ENCODE measurements at places on chromosomes 4 and X.

DNA sequence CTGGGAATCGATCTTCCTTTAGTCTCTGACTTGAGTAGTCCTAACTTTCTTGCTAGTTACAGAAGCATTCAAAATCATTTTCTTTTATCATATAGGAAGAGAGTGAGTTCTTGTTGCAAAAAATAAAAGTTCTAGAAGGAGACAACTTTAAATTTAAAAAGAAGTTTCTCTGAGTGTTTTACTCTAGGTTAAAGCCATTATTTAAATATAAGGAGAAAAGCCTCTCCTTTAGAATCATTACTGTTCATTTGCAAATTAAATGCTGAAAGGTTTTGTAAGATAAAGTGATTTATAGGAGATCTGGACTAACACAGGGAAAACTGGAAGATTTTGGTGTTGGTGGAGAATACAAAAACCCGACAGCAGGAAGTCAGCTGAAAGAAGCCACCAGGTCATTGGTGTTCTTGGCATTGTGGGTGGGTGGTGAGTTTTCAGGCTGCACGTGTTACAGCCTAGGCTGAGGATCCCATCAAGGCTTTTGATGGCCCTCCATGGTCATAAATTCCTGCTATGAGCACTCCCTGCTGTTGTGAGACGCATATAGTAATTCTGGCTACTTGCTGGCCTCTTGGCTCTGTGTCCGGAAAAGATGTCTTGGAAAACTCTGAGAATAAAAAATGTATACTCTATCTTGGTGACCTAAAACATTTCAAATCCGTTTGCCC, 81.6 kb downstream of the GPAT3 start:
- no peak for DNase-seq

- DNase-seq = no peak
These were observed 99.7 kb downstream of the FIP1L1 start for GRCh38 chr4:53477038-53477565.

GRCh38 chr4:26028793-26029567, 115.0 kb downstream of the SMIM20 start:
- DNase-seq = peak; percentile 76

DNA sequence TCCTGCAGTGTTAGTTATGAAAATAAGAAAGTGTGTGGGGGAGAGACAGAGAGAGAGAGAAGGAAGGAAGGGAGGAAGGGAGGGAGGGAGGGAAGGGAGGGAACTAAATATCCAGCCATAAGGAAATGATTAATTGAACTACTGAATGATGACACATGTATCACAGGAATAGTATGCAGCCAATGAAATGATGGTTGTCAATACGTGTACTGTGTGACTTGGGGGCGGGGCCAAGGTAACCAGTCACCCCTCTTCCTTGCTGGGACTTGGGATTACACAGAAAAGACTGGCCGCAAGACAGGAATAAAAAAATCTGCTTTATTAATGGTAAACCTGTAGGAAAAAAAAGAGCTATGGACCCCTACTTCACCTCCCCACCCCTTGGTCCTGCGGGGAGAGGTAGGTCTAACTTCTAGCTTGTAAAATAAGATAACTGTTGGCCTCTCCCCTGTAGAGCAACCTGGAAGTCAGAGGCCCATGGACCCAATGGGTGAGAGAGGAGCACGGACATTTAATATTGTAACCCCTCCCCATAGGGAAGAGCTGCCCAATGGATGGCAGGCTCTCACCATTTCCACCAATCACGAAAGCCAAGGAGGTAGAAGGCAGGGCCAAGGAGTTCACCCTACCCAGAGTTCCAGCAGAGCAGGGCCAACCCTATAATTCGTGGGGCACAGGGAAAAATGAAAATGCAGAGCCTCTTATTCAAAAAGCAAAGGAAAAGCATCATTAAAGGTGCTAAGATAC, 7.4 kb downstream of the PPP2R2C start:
- DNase-seq = no peak

DNA sequence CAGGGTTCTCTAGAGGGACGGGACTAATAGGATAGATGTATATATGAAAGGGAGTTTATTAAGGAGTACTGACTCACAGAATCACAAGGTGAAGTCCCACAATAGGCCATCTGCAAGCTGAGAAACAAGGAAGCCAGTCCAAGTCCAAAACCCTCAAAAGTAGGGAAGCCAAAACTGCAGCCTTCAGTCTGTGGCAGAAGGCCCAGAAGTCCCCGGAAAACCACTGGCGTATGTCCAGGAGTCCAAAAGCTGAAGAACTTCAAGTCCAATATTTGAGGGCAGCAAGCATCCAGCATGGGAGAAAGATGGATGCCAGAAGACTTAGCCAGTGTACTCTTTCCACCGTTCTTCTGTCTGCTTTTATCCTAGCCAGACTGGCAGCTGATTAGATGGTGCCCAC, 227.2 kb downstream of the KCTD8 start:
- DNase-seq = peak; percentile 14

- DNase-seq = no peak
These were observed 15.8 kb upstream of the RAB33B start for GRCh38 chr4:139438141-139438540.

GRCh38 chr4:67256388-67257043, 288.8 kb downstream of the CENPC start:
- no peak for DNase-seq

DNA sequence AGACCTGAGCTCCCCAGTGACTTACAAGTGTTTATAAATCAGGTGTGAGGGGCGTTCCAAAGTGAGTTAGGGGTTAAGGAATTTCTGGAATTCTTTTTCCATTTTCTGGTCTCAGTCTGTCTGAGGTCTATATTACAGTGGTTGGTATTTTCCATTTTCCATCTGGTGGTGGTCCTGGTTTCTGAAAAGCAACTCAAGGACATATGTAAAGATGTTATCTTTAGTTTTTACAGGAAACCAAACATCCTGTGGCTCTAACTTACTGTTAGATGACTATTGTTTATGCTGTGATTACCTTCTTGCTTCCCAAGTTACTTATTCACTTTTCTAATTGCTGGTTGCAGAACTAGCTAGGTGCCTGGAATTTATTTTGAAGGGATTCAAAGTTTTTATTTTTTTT, 53.5 kb upstream of the IL21 start:
- DNase-seq = no peak

- DNase-seq = no peak
These were observed 355.7 kb upstream of the NOCT start for GRCh38 chr4:138659812-138660316.

- peak; percentile 56 for DNase-seq
These were observed 2.4 kb downstream of the SPRY1 start for GRCh38 chr4:123398853-123399626.

GRCh38 chr4:163673848-163674697, 179.6 kb downstream of the TMA16 start:
- no peak for DNase-seq

Data from head of caudate nucleus (tissue), 42 donors.